Renal cortical epithelial cell (primary cell): ENCODE measurements at places on chromosomes 1 and 21.

DNA sequence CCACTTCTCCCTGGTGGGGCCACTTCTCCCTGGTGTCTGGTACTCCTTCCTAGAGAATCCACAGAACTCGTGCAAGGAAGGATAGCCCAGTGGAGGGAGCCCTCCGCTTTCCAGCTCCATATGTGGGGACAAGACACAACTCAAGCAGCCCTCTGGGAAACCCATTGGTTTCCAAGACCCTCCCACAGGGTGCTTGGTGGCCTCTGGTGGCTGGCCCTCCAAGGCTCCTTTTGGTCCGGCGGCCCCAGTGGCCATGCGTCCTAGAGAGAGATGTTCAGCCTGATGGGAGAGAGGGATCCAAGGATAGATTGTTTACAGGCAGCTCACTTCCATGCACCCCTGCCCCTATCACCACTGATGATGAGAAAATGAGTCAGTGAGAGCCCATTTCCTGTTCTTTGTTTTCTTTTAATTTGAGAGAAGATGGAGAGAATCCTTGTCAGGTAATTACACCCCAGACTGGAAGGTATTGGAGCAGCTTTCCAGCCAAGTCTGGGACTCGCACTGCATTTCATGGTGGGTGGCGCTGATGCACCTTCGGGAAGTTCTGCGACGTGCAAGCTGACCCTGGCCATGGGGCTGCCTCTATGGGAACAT, 486.2 kb upstream of the VAMP3 start:
- peak; percentile 26 for DNase-seq

DNA sequence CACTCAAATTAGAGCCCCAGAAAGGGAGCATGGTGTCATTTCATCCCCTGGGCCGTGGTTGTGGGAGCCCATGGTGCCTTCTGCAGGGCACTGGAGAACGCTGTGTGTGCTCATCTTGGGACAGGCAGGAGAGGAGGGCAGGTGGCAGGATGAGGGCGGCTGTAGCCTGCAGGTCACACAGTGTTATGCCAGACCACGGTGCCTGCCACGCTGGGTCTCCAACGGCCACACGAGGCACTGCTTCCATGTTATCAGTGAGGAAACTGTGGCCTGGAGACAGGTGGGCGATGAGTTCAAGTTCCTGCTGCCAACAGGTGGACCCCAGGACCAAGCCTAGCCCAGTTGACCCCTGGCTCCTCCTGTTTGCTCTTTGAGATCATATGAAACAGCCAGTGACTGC, 21.0 kb downstream of the ABCG1 start:
- DNase-seq = no peak

- DNase-seq = peak; percentile 63
Measured at GRCh38 chr1:20358761-20359263, 68.1 kb downstream of the VWA5B1 start.

- no peak for DNase-seq
Measured at GRCh38 chr21:15480160-15480559, 249.6 kb upstream of the USP25 start.

- no peak for DNase-seq
Measured at GRCh38 chr1:195005338-195005737, 1602.9 kb downstream of the KCNT2 start.
